ENCODE measurements at places on chromosomes 1 and 21.
A peak's percentile ranks its signal among the peaks of the same experiment; 100 is the strongest.

GRCh38 chr1:71792264-71792663, 490.1 kb downstream of the NEGR1 start:
- no peak for DNase-seq

DNA sequence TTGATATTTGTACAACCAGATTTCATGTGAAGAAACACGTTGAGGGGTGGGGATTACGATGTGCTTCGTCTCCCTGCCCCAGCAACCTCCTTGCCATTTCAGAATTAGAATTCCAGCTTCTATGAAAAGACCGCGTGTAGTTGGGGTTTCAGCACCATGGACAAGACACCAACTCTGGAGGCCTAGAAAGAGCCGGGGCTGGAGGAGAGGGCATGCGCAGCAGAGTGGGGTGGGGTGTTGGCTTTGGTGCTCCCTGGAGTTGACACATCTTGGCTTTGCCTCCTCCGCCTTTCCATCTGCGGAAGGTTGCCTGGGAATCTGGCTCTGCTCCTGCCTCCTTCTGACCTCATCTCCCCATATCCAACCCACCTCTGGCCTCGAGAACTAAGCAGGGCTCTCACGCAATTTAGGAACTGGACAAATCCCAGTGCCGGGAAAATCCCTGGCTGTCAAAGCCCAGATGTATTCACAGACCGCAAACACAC, 11.8 kb downstream of the HTR6 start:
- peak; percentile 67 for DNase-seq

- DNase-seq, result no peak
These were observed 56.1 kb downstream of the SKI start for GRCh38 chr1:2283991-2284895.

DNA sequence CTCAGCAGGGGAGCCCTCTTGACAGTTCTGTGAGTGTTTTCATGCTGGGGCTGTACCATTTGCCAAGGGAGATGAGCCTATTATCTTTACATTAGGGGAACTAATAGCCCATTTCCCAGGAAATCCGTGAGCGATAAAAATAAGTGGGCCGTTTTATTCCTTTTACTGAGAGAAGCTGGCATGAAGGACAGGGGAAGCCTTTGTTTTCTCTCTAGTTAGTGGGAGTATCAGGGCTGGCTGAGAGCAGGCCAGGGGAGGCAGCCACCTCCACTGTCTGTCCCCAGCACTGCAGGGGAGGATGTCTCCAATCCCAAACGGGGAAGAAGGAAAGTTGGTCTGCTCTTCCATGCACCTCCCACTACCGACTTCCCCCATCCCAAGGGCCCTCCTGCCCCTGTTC, 2.5 kb downstream of the UBL4B start:
- DNase-seq, result no peak

DNA sequence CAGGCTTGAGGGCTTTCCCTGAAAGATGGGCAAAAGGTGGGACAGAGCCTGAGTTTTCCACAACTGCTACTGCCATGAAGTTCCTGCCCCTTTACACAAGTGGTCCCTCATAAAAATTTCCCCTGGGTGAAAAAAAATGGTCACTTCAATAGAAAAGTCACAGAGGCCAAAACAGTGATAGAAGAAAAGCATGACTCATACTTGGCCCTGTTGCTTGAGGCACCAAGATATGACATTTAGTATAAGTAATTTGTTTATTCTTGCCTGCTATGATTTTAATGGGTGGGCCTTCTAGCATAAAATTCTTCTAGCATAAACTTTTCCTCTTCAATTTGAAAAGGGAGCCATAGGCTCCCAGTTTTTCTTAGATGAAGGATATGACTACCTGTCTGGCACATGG, 280.2 kb downstream of the DPYD start:
- DNase-seq, result no peak

GRCh38 chr1:184497959-184498723, 111.3 kb downstream of the C1orf21 start:
- DNase-seq, result no peak

GRCh38 chr1:15579683-15580047, 5.2 kb downstream of the AGMAT start:
- no peak for DNase-seq

Data from fibroblast of skin of scalp (primary cell).